ENCODE measurements at places on chromosomes 1 and 21.

GRCh38 chr1:42786097-42786496, 1.3 kb downstream of the TMEM269 start:
- no peak for DNase-seq

DNA sequence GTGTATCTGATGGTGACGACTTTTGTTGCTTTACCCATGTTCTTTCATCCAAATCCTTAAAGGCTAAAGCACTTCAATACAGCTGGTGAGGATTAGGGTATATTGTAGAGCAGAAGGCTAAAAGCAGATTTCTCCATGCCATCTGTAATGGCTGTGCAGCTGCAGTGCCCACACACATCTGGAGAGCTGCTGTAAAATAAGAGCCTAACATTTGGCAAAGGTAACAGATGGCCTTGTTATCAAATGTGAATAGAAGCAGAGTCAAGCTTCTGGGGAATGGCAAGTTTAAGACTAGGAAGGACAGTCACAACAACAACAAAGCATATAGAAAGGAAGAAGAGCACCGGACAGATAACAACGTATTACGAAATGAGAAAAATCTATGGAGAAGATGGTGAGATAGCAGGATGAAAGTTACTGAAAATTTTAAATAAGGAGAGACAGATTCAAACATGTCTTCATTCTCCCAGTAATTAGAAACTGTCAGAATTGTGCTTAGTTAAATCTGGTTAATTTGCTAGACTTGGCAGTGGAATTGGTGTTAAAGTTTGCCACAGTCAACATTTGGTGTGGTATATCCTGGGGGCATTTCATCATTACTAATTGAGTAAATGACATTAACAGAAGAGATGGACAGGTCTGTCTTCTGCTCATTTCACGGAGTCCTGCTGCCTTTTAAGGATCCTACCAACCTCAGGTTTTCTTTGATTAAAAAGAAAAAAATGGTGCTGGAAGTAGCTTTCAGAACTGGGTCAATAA, 1093.2 kb downstream of the ADGRL2 start:
- DNase-seq: peak; percentile 9

- DNase-seq: no peak
Measured at GRCh38 chr1:173601588-173601987, 1.3 kb downstream of the SLC9C2 start.

- no peak for DNase-seq
Measured at GRCh38 chr1:167685844-167686243, 35.9 kb upstream of the MPZL1 start.

DNA sequence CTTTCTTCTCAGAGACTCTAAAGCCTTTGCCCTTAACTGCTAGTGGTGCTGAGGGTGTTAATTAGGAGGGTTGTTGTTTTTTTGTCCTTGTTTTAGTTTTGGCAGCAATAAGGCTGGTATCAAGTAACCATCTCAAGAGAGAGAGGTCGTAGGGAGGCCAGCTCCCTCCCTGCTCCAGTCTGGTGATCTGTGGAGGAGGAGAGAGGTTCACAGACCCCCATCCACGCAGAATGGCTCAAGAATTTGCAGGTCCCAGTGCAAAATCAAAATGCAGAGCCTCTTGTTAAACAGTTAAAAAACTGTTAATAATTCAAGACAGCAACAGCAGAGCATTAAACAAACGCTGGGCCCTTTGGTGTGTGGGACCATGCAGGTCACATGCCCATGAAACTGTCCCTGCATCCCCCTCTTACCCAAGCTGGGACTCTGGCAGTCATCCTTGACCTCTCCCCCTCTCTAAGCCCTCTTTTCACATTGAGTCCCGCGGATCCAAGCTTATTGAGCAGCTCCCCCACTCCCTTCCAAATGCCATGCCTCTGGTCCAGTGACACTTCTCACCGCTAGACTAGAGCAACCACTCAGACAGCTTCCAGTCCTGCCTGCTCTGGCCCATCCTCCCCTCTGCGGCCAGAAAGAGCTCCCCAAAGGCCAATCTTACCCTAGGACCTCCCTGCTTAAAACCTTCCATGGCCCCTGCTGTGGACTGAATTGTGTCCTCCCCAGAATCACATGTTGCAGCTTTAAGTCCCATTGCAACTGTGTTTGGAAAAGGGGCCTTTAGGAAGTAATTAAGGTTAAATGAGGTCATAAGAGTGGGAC, 47.7 kb upstream of the RPL11 start:
- no peak for DNase-seq

GRCh38 chr1:245686446-245687030, 531.8 kb downstream of the KIF26B start:
- DNase-seq: no peak

- DNase-seq: no peak
Measured at GRCh38 chr1:118871582-118872171, 116.5 kb downstream of the TBX15 start.

DNA sequence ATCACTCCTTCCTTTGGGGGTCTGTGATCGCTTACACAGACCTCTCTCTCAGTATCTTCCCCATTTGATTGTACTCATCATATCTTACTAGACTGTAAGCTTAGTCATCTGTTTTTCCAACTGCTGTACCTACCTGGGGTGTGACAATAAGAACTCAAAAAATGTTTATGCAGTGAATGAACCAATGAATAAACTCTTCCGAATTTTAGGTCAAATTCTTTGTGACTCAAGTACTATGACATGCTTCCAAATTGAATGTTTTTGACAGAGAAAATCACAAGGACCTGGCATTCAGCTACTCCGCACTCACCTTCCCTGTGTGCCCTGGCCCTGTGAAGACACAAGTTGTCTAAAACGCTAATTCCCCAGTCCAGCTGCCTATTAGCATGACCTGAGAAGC, 42.1 kb downstream of the TMCO4 start:
- DNase-seq: no peak

DNA sequence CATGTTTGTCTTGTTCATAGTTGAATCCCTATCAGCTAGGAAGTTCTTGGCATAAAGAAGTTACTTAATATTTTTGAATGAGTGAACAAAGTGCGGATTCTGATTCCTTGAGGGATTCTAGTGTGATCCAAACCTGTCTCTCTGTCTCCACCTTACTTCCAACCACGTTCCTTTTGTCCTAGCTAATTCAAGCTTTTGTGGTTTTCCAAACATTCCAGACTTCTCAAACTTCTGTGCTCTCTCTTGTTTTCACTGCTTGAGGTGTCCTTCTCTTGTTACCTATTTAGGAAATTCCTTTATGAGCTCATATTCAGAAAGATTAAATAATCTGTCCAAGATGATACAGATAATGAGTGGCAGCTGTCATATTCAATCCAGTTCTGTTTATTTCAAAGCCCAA, 353.2 kb downstream of the PTBP2 start:
- DNase-seq: no peak

DNA sequence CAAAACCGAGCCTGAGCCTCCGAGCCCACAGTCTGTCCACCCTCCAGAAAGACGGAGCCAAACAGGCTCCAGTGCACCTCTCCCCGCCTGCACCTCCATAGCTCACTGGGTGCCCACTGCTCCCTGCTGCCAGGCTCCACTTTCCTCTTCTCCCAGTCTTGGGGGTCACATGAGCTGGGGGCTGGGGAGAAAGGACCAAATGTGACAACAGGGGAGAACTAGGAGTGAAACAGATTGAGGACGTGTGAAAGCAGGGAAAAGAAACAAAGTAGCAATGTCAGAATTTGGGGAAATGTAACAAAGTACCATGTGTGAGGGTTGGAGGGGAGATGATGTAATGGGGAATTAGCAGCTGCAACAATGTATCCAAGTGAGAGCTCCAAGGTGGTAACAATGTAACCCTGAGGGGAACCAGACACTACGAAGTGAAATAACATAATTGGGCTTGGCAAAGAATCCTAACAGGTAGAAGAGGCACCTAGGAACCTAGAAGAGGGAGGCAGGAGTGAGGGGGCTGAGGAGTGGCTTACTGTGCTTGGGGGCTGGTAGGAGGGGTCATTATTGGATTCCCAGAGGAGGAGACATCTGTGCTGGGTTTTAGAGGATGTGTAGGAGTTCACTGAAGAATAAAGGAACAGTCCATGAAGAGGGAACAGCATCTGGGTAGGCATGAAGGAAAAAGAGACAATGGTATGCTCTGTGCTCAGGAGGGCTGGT, 12.5 kb downstream of the SDC3 start:
- no peak for DNase-seq

- no peak for DNase-seq
Measured at GRCh38 chr1:154219541-154219940, 1.2 kb upstream of the UBAP2L start.

DNA sequence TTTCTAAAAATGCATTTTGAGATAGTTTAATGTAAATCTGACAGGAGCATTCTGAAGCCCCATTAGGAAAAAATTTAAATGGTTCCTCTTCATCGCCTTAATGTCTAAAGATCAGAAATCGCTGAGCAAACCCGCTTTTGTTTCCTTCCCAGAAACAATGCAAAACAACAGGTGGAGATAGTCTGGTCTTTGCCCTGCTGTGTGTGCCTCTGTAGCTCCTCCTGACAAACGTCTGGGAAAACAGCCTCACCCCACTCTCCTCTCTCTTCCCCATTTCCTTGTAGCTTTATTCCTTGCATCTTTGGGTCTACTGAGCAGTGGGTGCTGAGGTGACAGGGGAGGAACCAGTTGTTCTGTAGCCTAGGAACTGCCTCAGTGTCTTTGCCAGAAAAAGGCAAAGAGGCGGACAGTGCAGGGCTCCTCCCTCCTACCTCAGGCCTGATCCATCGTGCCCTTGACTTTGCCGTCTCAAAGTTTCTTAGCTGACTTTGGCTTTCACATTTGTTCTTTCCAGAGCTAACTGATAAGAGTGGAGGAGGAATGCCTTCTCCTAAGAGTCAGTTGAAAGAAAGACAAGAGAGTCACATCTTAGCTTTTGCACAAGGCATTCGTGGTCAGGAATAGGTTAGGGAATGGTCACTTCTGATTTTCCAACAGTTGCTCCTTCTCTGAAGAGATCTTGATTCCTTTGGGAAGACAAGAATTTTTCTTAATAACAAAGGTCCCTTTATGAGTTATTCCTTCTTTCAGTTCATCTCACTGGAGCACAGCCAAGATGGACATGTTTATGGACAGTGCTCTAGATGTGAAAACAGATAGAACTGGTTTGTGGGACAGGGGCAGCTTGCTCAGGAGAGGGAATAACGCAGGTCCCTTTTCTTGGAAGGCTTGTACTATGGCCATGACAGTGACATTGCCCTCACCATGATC, 24.9 kb downstream of the SYT11 start:
- no peak for DNase-seq

DNA sequence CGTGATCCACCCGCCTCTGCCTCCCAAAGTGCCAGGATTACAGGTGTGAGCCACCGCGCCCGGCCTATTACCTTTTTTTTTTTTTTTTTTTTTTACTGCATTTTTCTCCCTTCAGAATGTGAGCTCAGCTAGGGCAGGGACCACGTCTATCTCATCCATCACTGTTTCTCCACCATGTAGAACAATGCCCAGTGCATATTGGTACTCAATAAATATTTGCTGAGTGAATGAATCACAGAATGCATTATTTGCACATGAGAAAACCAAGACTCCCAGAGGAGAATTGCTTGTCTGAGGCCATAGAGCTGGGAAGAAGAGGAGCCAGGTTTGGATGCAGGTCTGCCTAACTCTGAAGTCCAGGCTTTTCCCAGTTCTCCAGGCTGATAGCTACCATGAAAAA, 8.2 kb upstream of the SLC9A1 start:
- no peak for DNase-seq

DNA sequence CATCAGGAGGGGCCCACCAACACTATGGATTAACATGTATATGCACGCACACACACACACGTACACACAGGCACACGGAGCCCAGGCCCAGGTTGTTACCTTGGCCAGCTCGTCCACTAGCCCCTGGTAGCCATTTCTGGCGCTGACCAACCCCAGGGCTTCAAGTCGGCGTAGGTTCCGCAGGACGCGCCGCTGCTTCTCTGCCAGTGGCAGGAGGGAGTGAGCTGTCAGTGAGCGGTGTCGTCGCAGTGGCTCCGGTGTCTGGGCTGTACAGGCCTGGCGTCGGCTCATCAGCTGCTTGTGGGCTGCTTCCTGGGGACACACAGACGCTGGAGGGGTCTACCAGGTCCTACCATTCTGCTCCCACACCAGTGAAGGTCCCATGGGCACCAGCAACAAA, 29.4 kb upstream of the MEF2D start:
- DNase-seq: no peak

GRCh38 chr1:32494711-32495337, 30.0 kb downstream of the ZBTB8B start:
- no peak for DNase-seq

DNA sequence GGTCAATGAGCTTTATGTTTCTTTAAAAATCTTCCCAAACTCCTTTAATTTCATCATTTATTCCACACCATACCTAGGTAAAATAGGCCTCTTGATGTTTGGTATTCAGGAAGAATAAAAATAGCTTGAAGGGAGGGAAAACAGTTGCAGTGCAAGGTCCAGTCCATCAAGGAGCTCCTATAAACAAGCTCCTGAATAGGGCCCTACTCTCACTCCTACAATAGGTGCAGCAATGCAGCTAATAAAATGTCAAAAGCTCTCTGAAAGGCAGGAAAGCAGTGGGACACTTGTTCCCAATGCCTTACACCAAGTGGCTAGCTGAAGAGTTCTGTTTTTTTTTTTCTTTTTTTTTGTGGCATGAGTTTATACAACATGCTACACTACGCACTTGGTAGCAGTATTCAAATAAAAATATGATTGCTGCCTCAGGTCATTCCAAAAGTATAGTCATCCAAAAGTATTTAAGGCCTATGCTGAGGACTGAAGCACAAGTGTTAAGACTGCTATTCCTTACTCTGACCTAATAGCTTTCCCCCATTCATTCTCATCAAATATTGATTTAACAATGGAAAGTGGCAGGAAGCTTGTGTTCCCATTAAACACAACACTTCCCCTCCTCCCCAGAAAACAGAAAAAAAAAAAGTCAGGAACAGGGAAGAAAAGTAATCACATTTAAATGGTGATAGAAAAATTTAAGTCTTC, 9.8 kb downstream of the TEX38 start:
- DNase-seq: no peak

DNA sequence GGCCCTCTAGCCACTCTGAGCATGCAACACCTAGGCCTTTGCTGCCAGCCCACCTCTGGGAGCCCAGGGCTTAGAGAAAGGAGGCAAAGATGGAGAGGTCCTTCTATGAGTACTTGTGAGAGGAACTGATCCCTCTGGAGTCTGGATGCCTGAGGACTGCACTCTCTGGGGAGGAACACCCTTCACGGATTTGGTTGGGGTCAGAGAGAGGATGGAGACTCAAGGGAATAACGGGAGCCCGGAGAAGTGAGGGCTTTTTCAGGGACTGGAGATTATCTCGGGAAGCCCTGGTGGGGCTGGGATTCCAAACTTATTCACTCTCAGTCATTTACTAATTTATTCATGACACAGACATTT, 413 bp upstream of the C1orf232 start:
- no peak for DNase-seq

GRCh38 chr1:230243583-230244353, 176.7 kb downstream of the GALNT2 start:
- no peak for DNase-seq

Data from BE2C (cell line).